Right ventricle myocardium superior (tissue), 1 donor: ENCODE measurements at places on chromosomes 6 and 20. TPM values are rescaled to one million over a fixed set of nuclear protein-coding genes. Genes with fewer than 3 reads are reported as not detected.

DNA sequence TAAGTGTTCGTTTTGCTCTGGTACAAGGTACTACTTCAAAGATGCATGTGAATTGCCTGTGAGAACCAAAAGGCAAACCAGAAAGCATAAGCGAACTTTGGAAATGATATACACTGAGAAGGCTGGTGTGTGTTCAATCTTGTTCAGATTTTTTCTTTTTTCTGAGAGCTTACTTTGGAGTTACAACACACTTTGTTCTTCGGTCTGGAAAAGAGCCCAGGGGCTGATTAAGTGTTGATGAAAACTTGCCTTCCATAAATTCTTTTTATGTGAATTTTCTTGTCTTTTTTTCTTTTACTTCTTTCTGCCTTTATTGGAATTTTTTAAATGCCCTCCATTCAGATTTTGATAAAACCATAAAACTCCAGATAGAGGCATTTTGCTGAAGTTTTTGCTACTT lies 395.1 kb upstream of the SASH1 start:
- DNase-seq: no peak

The ELOVL2 gene
- total RNA-seq: 1.1 TPM

- DNase-seq: no peak
Measured at GRCh38 chr20:14478126-14478525, 140.7 kb upstream of the FLRT3 start.

- no peak for DNase-seq
Measured at GRCh38 chr6:144510859-144511258, 225.7 kb downstream of the UTRN start.

The FNDC11 gene
- total RNA-seq: 0.11 TPM

GRCh38 chr6:126376682-126377081 lies 36.8 kb downstream of the CENPW start:
- no peak for DNase-seq

- DNase-seq: no peak
Measured at GRCh38 chr6:108127056-108127455, 38.8 kb upstream of the NR2E1 start.

DNA sequence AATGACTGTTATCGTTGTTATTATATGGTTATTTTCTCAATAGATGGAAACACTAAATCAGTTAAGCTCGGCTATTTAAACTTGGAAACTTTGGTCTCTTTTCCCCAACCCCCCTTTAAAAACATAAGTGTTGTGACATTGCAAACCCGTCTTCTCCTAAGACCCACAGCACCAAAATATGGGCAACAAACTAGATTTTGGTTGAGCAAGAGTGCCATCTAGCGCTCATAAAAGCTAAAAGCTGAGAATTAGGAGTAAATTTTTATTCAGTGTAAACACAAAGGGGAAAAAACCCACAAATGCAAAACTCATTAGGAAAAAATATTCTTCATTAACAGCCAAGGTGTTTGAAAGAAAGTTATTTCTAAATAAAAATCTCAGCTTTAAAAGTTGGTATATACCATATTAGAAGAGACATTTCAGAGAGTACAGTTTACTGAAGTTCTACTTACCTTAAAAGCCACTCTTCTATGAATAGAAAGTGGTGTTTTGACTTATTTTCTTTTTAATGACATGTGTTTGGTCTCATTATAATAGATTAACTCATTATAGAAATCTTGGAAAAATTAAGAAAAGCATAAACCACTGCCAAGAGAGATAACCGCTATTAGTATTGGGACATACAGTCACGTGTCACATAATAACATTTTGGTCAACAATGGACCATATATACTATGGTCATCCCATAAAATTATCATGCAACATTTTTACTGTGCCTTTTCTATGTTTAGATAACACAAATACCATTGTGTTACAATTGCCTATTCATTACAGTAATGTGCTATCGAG lies 21.1 kb downstream of the SESN1 start:
- no peak for DNase-seq

The BHLHE23 gene
- not detected for total RNA-seq

The NSFL1C gene
- 55.8 TPM for total RNA-seq

The MLN gene
- not detected for total RNA-seq

DNA sequence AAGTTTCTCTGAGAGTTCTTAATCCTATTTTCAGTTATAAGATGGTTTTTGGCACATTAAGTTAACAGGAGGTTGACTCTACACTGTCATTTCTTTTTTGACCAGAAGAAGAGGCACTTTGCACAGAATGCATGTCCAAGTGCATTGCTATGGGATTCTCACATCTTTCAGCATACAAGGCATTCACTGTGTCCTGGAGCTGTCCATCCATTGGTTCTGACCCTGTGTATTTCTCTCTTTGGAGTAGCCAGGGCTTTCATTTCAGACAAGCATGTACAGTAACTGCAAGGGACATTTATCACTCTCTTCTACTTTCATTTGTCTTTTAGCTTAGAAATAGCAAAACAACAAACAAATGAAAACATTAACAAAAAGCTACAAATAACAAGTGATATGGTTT lies 275.1 kb upstream of the IMPG1 start:
- DNase-seq: no peak

DNA sequence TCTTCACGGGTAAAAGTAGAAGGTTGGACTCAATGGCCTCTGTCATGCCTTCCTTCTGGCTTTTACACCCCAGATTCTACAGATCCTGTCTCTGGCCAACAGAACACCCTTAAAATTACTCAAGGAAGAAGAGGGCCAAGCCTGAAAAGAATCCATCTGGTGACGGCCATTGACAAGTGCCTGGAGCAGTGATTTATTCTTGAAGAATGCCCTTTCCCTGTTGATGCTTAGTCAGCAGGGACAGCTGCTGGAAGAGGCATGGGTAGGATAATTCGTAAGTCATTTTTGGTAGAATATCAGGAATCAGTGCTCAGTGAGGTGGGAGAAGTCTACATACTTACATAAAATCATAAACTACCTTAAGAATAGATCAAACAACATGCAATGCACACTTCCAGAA lies 397.9 kb downstream of the SAMD5 start:
- no peak for DNase-seq

- DNase-seq: no peak
Measured at GRCh38 chr6:74991573-74992332, 214.1 kb downstream of the COL12A1 start.
